Posterior cingulate gyrus (tissue), 11 donors: ENCODE measurements at places on chromosomes 6 and 20.

DNA sequence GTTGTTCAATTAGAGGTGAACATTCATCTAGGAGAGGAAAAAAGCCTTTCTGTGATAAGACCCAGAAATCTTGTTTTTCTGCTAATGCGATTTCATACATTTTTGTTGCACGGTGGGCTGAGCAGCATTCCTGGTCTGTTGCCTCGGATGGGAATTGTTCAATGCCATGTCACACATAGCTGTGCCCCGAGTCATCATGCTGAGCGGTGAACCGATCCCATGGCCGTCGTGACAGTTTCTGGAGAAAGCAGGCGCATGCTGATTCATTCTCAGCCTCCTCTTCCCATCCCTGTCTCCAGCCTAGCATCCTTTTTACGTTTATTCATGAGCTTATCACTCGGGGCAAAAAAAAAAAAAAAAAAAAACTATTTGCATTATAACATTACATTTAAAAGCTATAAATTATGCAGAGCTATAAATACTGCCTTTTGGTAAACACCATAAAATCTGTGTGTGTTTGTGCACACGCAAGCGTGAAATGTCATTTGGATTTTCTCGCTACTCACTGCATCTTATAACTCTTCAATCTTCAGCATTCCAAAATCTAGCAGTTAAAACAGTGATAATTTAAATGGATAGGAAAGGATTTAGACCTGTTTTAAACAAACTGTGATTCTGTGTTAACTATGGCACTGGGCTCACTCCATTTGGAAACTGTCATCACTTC is 58.9 kb upstream of the IFNGR1 start:
- no peak for DNase-seq

GRCh38 chr6:9398071-9398766 is 962.9 kb upstream of the SLC35B3 start:
- DNase-seq: no peak

DNA sequence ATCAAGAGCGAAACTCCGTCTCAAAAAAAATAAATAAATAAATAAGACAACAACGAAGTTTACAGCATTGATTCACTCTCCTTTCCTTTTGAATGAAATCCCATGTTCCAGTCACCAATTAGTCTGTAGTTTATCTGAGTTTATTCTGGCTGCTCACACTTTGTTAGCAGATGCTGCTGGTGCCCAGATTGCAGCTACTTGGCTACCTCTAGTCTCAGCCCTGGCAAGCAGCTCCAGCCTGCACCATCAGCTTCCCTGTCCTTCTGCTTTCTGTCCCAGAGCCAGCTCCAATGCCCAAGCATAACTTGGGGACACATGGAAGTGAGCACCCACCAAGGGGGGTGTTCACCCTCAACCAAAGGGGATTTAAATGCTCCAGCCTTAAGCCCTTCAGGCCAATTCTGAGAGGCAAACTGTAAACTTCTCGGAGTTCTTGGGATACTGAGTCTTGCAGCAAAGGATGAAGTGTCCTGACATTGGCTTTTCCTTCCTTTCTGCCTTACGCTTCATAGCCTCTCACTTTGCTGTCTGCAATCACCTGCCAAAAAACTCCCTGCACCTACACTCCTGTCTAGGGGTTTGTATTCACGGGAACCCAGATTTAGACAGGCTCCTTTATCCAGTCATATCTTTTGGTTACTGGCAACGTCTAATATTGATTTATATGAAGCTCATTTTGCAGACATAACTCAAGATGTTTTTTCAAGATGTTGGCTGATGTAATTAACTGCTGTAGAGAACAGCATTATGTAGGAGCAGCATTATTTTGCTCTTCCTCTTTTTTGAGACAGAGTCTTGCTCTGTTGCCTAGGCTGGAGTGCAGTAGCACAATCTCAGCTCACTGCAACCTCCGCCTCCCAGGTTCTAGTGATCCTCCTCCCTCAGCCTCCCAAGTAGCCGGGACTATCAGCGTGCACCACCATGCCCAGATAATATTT is 9.8 kb upstream of the TASP1 start:
- DNase-seq: no peak

DNA sequence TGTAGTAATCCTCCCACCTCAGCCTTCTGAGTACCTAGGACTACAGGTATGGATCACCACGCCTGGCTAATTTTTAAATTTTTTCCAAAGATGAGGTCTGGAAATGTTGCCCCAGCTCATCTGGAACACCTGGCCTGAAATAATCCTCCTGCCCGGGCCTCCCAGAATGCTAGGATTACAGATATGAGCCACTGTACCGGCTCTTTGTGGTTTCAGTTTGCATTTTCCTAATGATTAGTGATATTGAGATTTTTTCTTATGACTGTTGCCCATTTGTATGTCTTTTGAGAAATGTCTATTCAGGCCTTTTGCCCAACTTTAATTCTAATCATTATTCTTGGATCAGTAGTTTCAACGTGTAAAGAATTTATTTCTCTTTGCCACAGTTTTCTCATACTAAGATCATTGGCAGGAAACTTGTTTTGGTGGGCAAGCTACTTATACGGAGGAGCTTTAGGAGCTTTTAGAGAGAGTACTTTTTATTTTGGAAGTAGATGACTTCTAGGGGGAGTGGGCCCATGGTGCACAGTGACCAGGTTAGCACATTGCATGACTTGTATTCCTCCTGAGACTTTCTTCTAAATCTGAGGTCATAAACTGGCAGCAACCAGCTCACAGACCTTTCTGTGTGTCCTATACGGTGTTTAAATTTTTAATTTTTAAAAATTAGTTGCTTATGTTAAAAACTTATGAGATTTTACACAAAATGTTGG is 62.3 kb downstream of the STK4 start:
- DNase-seq: no peak

DNA sequence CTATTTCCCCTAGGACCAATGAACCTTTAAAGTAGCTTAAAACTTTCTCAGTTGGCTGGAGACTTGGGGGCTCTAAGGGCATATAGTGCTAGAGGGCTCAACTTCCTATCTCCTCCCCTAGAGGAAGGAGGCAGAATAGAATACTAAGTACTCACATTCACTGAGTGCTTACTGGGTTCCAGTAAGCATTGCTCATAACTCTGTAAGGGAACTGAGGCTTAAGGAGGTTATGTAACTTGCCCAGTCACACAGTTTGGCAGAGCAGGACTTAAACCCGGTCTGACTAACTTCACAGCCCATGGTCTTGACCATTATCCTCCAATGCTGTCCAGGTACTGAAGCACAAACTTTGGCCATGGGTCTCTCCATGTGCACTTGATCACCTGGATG is 12.5 kb downstream of the SESN1 start:
- no peak for DNase-seq

DNA sequence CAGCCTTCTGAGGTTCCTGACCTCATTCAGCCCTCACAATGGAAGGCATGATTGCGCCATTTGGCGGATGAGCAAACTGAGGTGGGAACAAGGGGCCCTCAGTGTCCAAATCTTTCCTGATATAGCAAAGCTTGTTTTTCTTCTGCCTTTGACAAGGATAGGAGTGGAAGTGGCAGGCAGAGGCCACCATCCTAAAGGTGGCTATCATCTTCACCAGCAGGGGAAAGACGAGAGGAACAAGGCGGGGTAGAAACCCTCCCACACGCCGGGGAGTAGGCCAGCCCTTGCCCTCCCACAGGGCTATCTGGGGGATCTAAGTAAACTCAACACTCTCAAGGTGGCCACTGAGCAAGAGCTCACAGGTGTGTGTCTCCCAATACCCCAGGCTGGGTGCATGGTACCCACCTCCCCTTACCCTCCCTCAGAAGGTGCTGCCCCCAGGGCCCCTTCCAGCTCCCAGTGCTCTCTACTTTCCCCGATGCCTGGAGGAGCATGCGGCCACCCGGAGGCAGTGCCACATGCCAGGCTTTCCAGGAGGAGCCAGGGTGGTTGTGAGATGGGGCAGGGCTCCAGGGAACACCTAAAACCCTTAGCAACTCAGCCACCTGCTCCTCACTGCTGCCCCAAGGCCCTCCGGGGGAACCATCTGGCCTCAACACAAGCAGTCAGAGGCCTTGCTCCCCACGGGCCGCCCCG is 11.2 kb downstream of the SPDEF start:
- no peak for DNase-seq

- no peak for DNase-seq
Measured at GRCh38 chr6:83966539-83966938, 67.0 kb upstream of the MRAP2 start.

- DNase-seq: no peak
Measured at GRCh38 chr6:1997702-1998101, 247.7 kb downstream of the GMDS start.

DNA sequence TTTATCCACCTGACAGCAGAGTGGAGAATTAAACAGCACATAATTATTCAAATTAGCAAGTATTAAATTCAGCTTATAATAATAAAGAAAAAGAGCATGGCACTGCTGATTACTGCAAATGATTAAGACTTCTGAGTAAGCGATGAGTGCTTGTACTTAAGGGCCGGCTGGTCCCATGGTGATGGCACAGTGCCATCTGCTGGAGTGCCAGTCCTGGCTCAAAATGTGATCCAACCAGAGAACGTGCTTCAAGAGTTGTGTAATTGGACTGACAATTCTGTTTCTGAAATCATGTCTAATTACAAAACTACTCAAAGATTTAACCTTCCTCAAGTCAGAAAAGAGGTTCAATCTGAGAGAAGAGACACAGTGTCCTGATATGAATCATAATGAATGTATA is 181.6 kb upstream of the RGS17 start:
- DNase-seq: peak; percentile 84

- no peak for DNase-seq
Measured at GRCh38 chr6:156809446-156810178, 32.4 kb downstream of the ARID1B start.

DNA sequence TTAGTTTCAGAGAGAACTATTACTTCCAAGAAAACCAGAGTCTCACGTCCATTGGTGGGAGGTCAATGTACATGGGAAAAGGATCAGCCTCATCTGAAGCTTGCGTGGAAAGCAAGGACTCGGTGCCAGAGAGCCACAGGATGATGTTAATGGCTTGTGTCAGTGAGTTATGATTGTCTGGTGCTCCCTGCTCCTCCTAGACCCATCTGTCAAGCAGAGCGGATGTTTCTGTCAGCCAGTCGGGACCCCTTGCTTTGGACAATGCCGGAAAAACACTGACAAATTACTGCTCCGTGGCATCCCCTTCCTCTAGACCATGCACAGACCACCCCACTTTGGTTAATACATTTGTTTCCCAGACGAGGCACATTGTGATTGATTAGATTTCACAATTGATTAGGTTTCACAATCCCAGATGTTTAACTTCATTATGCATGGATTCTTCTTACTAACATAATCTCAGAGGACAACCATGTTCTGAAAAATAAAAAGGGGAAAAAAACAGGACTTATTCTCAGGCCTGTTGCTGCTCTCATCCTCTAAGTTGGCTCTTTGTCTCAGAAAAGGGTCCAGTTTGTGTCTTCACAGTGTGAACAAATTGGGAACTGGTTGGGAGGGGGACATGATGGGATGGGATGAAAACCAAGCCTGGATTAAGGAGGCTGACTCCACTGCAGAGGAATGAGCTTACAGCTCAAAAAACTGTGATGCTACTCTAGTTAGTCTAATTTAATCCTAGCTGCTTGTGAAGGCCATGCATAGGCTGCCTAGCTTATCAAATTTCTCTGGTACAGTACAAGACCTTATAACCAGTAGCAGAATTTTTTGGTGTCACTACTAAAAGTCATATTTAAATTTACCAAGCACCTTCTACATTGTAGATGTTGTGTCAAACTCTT is 51.9 kb downstream of the UNC5CL start:
- DNase-seq: no peak

GRCh38 chr6:46327779-46328178 is 157.0 kb upstream of the ENPP5 start:
- DNase-seq: no peak

DNA sequence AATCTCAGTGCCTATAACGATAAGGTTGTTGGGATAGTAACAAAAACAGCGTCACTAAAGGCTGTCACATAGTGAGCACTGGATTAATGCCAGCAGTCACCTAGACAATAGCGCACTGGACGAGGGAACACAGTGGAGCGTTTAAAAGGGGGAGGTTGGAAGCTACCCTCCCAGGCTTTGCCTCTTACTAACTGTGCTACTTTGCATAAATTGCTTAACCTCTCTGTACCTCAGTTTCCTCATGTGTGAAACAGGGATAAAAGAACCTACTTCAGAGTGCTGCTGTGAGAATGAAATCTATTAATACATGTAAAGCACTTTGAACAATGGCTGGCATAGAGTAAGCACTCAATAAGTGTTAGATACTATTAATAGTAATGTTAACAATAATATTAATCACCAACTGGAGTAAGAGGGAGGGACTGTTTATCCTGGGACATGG is 10.5 kb downstream of the BCL2L1 start:
- DNase-seq: no peak

GRCh38 chr6:41713159-41713649 is 22.2 kb downstream of the TFEB start:
- peak; percentile 78 for DNase-seq

- no peak for DNase-seq
Measured at GRCh38 chr6:166237617-166238016, 70.0 kb upstream of the TBXT start.

- DNase-seq: no peak
Measured at GRCh38 chr6:157203312-157203744, 120.0 kb downstream of the TMEM242 start.

GRCh38 chr6:111598181-111598580 is 7.5 kb downstream of the TRAF3IP2 start:
- DNase-seq: no peak

DNA sequence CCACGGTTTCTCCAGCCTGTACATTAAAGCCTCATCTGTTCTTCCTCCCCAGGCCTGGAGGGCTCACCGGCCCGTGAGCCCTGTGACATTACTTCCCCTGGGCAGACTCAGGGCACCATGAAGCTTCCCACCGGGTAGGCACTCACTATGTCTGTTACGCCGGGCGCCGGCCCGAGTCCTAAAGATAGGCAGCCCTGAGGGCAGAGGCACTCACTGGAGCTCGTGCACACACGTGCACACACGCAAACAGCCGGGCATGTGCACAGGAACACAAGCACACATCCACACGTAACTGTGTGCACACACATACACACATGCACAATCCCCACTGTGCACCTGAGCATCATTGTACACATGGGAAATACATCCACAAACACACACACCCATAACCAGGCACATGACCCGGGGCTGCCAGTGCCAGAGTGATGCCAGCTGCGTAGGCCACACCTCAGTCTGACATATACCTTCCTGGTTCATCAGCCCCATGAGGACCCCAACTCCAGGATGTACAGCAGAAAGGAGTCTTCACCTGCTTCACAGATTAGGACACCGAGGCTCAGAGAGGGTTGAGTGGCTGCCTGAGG is 83.7 kb downstream of the YTHDF1 start:
- DNase-seq: no peak

- no peak for DNase-seq
Measured at GRCh38 chr20:61424628-61425420, 172.8 kb downstream of the CDH4 start.

- no peak for DNase-seq
Measured at GRCh38 chr20:62962891-62963613, 10.5 kb downstream of the SLC17A9 start.

GRCh38 chr6:169960521-169960885 is 209.1 kb downstream of the ERMARD start:
- DNase-seq: peak; percentile 74
